ENCODE measurements at places on chromosomes 6 and 20.

DNA sequence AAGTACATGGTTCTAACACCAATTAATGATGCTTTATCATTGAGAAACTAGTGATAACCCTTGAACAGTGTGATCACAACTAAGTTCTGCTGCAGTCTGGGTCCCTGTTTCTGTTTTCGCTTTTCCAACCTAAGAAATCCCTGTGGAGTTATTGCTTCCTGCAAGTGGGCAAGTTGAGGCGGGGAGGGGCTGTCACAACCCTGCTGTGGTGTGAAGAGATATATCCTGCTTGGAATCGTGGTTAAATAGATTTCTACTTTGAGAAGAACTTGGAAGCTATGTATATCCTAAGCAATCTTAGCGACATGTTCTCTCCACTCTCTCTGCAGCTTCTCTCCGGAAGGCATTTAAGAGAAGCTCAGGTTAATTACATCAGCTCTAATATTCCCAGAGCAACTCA is 1223.6 kb downstream of the EPHA7 start:
- DNase-seq = no peak

DNA sequence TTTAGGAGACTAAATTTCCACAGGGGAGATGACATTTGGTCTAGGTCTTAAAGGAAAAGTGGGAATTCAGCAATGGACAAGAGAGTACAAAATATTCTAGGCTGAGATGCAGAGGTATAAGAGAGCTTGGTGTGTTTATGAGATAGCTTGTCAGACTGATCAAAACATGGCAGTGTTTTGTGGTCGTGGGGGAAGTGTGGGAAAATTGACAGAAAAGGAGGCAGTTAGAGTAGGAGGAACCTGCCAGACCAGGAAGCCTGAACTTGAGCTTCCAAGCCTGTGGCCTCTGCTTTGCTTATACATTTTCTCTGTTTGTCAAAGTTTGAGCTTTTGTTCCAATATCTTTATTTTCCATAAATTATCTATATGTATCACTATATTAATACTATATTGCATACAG is 69.5 kb upstream of the MAP3K7 start:
- no peak for DNase-seq

DNA sequence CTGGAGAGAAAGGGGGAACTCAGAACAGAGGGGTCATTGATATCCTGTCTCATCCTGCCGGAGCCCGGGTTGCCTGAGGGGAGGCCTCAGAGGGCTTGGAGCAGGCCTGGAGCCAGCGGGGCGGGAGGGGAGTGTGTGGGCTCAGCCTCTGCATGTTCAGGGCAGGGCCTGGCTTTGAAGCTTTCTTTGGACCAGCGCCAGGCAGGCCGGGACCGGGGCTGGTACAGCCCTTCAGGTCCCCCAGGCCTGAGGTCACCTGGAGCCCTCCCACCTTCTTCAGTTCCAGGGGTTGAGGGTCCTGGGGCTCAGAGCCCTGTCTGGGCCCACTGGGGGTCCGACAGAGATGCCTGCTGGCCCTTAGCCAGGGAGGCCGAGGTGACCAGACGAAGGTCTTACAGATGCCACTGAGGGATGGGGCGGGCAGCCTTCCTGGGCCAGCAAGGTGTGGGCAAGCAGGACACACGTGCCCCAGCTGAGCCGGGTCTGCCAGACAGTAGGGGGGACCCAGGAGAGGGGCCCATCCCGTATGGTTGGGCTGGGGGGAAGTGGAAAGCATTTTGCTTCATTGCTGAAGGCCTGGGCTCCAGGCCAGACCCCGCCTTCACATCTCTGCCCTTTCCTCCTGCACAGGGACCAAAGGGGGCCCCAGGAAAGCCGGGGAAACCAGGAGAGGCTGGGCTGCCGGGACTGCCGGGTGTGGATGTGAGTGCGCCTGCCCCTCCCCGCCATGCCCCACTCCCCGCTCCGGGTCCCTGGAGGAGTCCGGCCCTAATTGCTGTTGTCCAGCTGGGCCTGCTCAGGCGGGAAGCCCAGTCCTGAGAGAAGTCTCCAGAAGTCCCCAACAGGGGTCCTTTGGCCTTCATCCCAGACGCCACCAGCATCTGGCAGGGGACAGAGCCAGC is 2.0 kb downstream of the COL9A3 start:
- peak; percentile 62 for DNase-seq

GRCh38 chr6:37321101-37321500 is 32.7 kb upstream of the RNF8 start:
- no peak for DNase-seq

GRCh38 chr6:80725156-80725930 is 618.9 kb downstream of the BCKDHB start:
- no peak for DNase-seq

DNA sequence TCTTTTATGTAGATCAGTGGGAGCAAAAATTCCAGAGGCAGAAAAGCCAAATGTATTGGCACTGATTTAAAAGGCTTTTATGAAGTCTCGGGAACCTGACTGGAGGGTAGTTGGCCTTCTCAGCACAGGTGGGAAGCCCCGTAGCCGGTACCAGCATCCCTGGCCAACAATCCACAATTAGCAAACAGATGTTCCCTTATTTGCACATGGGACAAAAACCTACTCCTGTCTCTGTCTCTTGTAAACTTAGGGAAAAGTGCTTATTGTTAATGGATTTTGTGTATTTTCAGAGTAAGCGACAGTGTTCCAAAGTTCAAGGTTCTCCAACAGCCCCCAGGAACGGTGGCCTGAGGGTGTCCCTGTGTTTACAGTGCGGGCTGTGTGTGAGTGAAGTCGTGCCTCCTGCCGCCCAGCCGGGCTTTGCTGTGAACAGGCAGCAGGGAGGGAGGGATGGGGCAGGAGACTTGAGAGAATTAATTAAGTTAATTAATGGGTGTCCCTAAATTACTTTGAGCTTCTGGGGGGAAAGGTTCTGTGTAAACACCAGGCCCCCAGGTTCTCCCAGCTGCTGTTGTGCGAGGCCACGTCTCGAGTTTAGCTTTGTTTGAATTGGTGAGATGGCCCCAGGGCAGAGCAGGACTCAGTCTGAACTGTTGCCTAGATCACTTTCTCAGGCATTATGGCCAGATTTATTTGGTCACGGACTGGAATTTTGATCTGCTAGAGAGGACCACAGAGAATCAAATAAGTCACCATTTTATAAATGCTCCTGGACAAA is 3.9 kb downstream of the SYNJ2 start:
- DNase-seq = no peak

- peak; percentile 48 for DNase-seq
Measured at GRCh38 chr20:56806952-56807517, 177.9 kb downstream of the TFAP2C start.

GRCh38 chr6:11975353-11975977 is 36.6 kb upstream of the HIVEP1 start:
- DNase-seq = no peak

DNA sequence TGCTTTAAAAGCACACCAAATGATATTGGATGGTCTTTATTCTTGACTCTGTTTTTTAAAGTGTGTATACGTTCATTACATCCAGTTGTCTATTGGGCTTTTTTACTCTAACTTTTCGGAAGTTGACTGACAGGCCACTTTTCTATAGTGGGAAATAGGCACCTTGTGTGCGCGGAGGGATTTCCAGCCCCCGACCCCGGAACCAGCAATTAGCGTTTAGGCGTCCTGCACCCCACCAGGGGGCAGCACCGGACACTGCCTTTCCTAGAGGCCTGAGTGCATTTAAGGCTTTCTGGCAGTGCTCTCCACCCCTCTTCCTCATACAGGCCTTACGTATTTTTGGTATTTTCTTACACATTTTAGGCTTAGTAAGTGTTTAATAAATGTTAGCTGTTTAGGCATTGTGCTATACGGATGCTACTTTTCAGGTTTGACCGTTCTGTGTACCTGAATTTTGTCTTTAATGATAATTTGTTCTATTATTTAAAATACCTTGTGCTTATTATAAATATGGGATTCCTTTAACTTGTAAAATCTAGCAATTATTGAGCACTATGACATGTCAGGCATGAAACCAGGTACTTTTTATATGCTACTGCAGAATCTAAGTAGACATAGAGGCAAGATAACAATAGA is 231.8 kb downstream of the BCKDHB start:
- peak; percentile 69 for DNase-seq

DNA sequence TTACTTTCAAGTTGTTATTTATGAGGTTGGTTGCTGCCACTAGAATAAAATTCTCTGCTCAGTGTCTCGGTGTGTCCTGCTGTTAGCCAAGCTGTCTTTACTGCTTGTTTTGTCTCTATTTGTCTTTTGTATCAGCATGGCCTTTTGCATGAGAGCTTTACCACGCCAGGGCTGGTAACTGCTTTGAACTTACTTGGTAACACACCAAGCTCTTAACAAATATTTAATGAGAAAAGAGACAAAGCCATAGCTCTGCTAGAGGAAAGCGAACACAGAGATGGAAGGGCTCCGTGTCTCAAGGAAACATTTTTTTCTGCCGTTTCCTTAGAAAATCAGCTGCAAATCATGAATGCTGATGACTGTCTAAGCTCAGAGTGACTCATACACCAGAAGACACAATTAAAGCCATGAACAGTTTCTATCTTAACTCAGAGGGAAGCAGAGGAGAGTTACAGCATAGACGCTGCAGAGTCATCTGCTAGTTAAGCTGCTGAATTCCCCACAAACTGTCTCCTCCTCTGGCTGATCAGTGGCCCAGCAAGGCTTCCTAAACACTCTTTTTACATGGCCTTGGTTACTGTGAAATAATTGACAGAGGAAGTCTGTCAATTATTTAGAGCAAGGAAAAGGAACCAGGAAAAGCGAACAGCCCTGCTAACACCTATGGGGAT is 44.8 kb downstream of the AGPAT4 start:
- DNase-seq = no peak

GRCh38 chr6:39998126-39998525 is 63.9 kb upstream of the MOCS1 start:
- no peak for DNase-seq

DNA sequence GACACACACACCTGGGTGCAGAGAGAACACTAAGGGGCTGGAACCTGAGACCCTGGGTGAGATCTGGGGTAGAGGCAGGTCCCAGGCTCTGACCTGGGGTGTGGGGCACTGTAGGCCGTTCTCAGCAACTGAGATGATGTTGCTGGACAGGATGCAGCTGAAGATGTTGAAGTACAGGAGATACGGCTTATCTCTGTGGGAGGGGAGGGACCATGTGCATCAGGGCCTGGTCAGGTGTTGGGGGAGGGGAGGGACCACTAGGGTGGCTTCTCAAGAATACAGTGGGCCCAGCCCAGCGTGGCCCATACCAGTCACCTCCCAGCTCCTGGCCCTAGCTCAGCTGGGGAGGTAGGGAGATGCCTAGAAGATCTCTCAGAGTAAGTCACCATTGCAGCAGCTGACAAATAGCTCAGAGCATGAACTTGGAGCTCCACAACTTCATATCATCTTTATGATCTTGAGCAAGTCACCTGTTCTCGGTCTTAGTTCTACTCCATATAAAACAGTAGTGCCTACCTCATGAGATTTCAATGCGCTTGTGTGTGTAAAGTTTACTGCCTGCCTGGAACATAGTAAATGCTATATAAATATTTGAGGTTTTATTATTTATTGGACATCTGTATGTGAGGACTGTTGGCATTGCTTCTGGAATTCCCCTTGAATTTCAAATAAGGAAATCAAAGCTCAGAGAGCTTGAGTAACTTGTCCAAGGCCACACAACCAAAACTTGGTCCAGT is 3.8 kb downstream of the SLC44A4 start:
- DNase-seq = no peak

DNA sequence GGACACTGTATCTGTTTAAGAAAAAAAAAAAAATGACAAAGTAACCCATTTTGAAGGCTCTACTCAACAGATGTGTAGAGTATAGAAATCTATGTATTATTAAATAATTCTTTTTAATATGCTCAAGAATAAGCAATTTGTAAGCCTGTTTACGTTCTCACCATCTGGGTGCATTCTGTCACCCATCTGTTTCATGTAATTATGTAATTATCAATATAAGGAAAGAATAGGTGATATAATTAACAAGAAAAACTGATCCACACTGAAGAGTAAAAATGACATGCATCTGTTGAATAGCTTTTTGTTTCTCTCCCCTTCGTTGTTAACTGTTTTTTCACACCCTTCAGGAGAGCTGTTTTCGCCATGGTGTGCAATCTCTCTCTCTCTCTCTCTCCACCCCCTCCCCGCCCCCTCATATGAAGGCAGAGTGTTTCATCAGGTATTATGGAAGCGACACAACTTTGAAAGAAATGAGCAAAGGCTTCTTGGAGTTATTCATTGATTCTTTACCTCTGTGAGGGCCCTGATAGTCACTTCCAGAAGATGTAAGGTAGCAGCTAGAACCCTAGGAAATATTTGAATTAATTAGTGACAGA is 154.3 kb upstream of the INSM1 start:
- no peak for DNase-seq
